ENCODE measurements at places on chromosomes 7 and 10.

- DNase-seq: no peak
Observed at GRCh38 chr7:157090485-157091165, 48.1 kb upstream of the UBE3C start.

DNA sequence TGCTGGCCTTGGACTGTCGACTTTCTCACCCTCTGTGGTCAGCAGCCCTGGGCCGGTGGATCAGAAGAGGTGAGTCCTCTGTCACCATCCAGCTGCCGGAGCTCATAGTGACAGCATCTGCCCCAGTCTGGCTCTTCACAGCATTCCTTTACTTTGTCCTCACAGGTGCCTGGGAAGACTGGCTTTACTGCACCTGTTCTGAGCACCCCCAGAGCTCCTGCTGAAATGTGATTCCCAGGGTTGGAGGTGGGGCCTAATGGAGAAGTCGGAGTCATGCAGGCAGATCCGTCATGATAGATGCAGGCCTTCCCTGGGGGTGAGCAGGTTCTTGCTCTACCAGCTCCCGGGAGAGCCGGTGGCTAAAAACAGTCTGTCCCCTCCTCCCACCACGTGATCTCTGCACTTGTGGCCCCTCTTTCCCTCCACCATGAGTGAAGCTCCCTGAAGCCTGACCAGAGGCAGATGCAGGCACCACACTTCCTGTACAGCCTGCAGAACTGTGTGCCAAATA is 171.5 kb downstream of the ZMYND11 start:
- no peak for DNase-seq

GRCh38 chr10:92880233-92880861 is 32.0 kb downstream of the EXOC6 start:
- no peak for DNase-seq

DNA sequence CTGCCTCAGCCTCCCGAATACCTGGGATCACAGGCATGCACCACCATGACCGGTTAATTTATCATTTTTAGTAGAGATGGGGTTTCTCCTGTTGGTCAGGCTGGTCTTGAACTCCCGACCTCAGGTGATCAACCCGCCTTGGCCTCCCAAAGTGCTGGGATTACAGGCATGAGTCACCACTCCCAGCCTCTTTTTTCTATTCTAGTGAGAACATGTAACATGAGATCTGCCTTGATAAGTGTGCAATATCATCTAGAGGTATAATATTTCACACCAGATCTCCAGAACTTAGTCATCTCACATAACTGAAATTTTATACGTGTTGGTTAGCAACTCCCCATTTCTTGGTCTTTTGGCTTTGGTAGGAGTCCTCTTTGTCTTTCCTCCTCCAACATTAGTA is 656.9 kb downstream of the CNTNAP2 start:
- no peak for DNase-seq

DNA sequence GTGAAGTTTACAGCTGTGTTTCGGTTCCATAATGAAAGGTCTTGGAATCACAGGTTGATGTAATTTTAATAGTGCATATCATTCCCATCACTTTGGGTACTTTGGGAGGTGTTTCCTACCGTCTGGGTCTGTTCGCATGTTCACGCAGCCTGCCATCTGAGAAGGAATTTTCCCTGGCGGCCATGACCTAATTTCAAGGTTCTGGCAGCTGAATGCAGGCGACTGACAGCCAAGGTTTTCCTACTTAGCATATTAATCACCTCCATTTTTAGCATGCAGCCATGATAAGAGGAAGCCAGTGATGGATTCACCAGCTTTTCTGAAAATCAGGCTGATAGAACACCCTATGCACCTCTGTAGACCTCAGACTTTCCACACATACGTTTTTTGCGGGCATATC is 319.1 kb upstream of the TMEM229A start:
- no peak for DNase-seq

GRCh38 chr7:106143711-106144337 is 31.7 kb upstream of the SYPL1 start:
- no peak for DNase-seq

GRCh38 chr7:6606866-6607583 is 8.4 kb upstream of the ZNF853 start:
- no peak for DNase-seq

DNA sequence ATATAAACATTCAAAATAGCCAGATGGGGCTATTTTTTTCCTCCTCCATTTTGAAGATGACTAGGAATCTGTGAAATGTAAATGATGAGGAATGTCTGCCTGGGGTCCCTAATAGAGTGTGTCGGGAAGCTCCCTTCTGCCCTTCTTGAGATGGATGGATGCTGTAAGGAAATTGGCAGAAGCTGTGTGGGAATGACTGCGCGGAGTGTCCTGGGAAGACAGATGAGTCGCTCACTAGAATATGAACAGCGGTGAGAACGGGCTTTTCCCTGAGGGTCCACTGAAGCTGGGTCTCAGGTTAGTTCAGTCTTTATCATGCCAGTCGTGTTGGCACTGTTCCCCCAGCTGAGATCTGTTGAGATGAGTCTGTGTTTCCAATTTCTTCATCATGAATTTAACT is 75.1 kb upstream of the PLPP4 start:
- no peak for DNase-seq

GRCh38 chr7:7686811-7687508 is 31.4 kb downstream of the RPA3 start:
- DNase-seq: no peak

DNA sequence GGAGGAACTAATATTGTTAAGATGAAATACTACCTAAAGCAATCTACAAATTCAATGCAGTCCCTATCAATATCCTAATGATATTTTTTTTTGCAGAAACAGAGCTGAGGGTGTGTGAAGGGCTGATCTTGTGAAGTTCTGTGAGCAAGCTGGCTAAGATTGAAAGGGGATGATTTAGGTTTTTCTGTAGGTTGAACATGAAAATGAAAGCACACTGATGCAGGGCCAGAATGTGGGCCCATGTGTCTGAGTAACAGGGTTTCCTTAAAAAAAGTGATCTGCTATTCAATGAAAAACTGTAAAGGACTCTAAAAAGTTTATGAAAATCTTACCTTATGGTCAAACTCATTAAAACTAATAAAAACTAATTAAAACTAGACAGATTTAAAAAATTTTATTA is 47.4 kb downstream of the GRB10 start:
- DNase-seq: no peak

GRCh38 chr7:128139406-128139805 is 101.7 kb upstream of the LEP start:
- no peak for DNase-seq

- no peak for DNase-seq
Observed at GRCh38 chr10:102342458-102342857, 53.0 kb upstream of the NFKB2 start.

DNA sequence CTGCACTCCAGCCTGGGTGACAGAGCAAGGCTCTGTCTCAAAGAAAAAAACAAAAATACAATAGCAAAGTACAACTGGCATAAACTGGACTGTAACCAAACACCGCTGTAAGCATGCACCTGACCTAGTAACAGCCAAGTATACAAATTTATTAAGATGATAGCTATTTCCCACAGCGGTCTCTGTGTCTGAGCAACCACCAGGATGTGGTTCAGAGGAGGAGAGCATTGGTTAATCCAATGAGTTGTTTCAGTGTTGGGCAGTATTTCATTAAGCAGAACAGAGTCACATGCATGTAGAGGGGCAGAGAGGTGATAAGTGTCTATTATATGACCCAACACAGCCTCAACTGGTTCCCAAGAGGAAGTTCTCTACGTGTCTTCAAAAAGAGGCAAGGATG is 4.0 kb downstream of the SLC16A12 start:
- DNase-seq: no peak

DNA sequence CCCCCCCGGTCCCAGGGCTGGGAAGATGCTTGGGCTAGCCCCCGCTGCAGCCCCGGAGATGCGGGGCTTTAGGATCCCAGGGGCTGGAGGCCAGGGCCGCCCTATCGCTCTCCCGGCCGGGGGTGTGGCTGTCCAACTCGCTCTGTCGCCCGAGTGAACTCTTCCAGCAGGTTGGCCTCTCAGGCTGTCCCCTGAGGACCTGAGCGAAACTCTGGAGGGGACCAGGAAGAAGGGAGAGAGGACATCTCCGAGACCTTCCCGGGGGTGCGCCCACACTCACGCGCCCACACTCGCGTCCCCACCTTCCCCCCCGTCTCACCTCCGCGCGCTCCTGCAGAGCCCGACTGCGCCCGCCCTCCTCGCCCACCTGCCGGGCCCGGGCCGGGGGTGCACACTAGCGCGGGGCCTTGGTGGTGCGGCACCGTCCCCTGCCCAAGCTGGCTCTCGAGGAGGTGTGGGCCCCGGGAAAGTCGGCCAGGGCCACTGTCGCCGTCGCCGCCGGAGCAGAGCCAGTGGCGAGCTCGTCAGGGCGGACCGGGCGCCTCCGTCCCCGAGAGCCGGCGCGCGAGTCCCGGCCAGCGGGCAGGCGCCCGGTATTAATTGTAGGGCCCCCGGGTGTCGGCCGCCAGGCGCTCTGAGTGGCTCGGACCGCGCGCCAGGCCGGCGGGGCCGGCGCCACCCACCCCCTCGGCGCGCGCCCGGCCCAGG is 101.7 kb upstream of the SVIL start:
- no peak for DNase-seq

GRCh38 chr10:79926037-79926436 is 22.9 kb downstream of the SFTPD start:
- no peak for DNase-seq

DNA sequence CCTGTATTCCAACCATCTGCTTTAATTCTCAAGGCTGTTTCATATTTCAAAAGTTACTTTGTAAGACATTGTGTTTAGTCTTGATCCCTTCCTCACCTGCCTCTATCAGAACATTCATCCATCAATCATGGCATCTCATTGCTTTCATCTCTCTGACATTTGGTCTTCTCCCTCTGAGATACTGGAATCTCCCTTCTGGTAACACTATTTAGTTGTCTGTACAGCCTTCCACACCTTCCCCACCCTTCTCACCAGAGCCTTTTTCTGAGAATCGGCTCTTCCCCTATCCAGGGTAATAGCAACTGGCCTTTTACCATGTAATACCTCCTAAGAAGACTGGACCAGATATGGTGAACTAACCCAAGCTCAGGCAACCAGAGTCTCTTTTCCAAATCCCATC is 10.1 kb downstream of the CACNA2D1 start:
- no peak for DNase-seq

- no peak for DNase-seq
Observed at GRCh38 chr10:11831520-11831951, 8.4 kb downstream of the PROSER2 start.

DNA sequence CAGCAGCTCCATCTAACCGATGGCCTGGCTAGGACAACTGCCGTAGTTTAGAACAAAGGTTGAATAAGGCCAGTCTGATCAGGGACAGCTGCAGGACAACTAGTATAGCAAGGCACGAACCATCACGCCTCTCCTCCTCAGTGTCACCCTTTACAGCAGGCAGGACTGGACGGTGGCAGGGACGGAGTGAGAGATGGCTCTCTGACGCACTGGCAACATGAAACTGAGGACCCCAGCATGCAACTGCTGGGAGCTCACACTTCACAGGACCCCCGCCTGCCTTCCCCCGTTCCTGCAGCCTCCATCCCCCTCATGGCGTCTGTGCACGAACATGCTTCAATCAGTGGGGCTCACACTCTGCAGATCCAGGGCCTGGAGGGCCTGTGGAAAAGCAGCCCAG is 53.7 kb downstream of the ZRANB1 start:
- DNase-seq: no peak

DNA sequence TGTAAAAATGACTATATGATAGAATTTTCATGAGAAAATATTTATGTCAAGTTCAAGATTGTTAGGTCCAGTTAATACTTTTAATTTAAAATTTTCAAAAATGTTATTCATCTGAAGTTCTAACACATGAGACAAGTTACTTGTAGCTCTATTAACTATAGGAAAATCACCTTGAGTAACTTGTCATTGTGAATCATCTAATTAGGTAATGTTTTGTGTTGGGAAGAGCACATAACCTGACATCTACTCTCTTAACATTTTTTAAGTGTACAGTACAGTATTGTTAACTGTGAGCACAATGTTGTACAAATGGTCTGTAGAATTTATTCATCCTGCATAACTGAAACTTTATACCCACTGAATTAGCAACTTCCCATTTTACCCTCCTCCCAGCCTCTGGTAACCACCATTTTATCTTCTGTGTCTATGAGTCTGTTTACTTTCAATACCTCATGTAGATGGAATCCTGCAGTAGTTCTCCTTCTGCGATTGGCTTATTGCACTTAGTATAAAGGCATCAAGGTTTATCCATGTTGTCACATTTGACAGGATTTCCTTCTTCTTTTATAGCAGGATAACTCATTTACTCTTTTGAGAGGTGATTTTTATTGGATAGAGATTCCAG is 54.6 kb downstream of the ARL4A start:
- DNase-seq: no peak

DNA sequence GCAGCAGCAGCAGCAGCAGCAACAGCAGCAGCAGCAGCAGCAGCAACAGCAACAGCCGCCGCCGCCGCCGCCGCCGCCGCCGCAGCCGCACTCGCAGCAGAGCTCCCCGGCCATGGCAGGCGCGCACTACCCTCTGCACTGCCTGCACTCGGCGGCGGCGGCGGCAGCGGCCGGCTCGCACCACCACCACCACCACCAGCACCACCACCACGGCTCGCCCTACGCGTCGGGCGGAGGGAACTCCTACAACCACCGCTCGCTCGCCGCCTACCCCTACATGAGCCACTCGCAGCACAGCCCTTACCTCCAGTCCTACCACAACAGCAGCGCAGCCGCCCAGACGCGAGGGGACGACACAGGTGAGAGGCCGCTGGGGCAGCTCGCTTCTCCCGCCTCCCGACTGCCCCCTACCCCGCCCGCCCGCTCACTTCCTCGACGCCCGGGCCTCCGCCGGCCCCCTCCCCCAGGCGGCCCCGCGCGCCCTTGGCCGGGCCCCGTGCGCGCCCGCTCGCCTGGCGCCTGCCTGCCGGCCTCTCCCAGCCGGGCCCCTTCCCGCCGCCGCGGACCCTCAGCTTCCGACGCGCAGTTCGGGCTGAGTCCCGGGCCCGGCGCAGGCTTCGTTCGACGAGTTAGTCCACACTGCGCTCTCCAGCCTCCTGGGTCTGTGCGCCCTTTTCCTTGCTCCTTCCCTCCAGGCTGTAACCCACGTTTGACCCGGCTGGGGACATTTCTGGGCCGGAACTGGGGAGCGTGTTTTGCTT is 882 bp downstream of the DLX6 start:
- no peak for DNase-seq

DNA sequence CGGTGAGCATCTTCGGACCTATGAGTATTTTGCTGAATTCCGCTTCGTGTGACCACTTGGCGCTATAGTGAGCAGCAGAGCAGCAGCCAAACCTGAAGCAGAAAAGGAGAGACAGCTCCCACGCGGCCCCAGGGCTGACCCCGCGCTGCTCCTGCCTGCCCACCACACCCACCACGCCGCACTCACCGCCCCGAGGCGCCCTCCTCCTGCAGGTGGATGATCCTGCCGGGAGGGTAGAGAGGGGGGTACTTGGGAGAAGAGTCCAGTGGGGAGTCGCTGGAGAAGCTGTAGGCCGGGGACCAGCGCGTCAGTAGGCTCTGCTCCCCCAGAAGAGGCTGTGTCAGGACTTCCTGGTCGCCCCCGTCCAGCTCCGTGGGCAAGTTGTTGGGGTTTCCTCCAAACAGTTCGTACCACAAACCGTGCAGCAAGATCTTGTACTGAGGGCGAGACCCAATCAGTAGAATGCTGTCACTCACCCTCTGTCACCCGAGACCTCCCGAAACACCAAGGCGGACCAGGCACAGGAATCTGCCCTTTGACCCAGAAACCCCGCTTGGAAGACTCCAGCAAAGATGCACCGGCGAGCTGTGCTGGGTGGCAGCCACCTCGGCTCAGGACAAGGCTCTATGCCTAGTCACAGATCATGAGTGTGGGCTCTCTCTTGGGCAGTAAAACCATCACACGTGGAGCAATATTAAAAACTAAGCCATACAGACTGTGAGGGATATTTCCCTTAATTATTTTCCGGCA is 37.6 kb downstream of the DAGLB start:
- no peak for DNase-seq

Data from stimulated activated CD4-positive, alpha-beta T cell treated with anti-CD3 and anti-CD28 coated beads, Interleukin-1b, Interleukin-23, amount 100 ng/mL, for 1 hour (primary cell).